ENCODE measurements at places on chromosomes 5 and 9.

DNA sequence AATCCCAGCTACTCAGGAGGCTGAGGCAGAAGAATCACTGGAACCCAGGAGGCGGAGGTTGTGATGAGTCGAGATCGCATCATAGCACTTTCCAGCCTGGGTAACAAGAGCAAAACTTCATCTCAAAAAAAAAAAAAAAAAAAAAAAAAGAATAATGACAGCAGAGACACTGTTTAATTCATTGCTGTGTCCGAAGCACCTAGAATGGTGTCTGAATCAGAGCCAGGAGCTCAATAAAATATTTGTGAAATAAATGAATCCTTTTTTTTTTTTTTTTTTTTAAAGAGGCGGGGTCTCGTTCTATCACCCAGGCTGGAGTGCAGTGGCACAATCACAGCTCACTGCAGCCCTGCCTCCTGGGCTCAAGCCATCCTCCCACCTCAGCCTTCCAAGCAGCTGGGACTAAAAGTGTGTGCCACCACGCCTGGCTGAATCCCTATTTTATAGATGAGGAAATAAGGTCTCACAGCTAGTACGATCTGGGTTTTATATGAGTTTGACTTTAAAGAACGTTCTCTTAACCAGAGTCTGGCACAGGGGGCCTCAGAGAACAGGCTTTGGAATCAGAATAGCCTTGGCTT lies 47.8 kb downstream of the THOC3 start:
- DNase-seq: no peak

DNA sequence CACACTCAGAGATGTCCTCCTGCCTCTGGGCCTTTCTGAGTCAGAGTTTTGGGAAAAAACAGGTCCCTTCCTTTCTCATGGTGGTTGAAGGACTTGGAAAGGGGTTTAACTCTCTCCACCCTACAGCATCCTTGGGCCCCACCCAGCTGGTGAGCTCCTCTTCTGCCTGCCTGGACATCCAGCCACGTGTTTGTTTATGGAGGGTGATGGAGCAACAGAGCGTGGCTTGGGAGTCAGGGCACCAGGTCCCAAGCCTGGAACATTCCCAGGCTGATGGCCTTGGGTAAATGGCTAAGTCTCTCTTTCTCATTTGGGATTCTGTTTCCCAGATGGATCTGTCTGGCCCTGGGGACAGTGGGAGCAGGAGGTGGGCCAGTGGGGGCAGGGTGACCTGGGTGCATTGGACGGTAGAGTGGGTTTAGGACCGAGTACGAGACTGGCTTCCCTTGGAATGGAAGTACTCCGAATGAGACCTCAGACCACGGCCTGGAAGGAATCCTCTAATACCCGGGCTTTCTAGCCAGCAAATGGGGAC lies 141.1 kb upstream of the IRX2 start:
- no peak for DNase-seq

GRCh38 chr9:20558566-20559016 lies 63.7 kb downstream of the MLLT3 start:
- DNase-seq: no peak

- DNase-seq: no peak
These were observed 155.0 kb upstream of the COL5A1 start for GRCh38 chr9:134486596-134486995.

GRCh38 chr5:125112196-125112595 lies 365.8 kb upstream of the ZNF608 start:
- no peak for DNase-seq

All from skin of body (tissue), 3 donors.